Caco-2 (cell line): ENCODE measurements at places on chromosomes 11 and 22. TPM values are rescaled to one million over a fixed set of nuclear protein-coding genes. Genes with fewer than 3 reads are reported as not detected.

DNA sequence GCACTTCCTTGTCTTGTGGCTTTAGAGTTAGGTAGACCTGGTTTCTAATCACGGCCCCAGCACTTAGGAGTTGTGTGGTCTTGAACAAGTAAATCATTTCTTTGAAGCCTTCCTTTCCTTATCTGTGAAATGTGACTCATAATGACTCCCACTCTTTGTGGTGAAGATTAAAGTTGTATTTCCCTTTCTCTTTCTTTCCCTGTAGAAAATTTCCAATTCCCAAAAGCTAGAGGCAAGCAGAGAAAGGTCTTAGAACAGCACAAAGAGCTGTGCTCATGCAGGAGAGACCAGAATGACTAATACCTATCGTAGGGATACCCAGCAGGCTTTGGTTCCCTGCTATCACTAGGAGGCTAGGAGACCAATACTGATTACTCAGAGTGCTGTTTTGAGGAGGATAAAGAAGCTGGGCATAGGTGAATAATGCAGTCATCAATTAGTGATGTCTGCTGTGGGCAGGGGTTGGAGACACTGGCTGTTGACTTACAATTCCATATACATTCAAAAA, 270.7 kb upstream of the SYN3 start:
- H3K4me1 ChIP-seq, result peaks cover 13% of the 10 kb centered on the region
- H3K27ac ChIP-seq, result peak overlapping the region; percentile 58
- H3K4me3 ChIP-seq, result no peak overlapping the region
- peak; percentile 47 for DNase-seq

DNA sequence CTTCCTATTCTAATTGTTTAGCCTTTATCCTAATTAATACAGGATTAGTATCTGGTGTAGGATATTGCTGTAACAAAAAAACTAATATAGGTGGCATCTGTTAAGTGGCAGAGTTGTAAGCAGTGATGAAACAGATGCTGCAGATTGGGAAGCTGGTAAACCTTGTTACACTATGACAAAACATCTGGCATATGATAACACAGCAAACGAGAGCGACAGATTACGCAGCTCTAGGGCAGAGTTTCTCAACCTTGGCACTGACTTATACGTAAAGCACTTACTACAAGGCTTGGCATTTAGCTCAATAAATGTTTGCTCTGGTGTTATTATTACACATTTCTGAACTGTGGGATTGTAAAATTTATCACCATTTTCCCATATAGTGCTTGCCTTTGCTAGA, 137.0 kb downstream of the ATG16L2 start:
- no peak overlapping the region for H3K4me3 ChIP-seq
- H3K4me1 ChIP-seq, result no peaks in the 10 kb centered on the region
- H3K27ac ChIP-seq, result no peak overlapping the region
- DNase-seq, result no peak

GRCh38 chr11:13216019-13216710, 61.4 kb upstream of the BMAL1 start:
- no peak overlapping the region for H3K27ac ChIP-seq
- H3K4me1 ChIP-seq, result no peaks in the 10 kb centered on the region

DNA sequence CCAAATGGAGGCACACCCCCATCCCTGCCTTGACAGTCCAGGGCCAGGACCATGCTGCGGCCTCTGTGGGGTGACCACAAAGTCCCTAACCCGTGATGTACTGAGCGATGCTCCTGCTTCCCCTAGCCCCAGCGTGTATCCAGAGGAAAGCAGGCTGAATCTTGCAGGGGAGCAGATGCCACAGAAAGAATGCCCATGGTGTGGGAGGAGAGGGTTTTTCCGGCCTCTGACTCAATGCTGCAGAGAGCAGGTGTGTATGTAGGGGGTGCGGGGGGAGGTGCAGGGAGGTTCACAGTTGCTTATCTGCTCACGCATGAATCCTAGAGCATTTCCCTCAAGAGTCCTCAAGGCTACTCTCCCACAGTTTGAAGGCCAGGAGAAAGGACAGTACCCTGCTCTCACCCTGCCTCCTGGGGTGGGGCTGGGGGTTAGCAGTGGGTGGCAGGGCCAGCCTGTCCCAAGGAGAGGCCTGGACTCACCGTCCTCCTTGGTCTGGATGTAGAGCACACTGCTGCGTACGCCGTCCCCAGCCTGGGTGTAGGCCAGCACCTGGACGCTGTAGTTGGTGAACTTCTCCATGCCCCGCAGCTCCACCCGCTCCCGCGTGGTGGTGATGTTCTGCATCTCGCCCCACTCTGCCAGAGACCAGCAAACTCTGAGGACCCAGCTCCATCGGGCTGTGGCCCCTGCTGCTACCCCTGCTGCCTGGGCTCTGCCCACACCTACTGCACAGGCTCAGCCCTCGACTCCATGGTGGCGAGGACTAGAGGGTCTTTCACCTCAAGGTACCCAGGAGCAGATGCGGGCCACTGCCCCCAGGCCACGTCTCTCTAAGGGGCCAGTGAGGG, 130.8 kb downstream of the CEP164 start:
- DNase-seq, result peak; percentile 36
- no peak overlapping the region for H3K27ac ChIP-seq
- H3K4me3 ChIP-seq, result no peak overlapping the region

GRCh38 chr11:121766991-121767390, 314.2 kb upstream of the SORL1-AS1 start:
- H3K27me3 ChIP-seq, result peaks cover 6% of the 10 kb centered on the region
- H3K4me1 ChIP-seq, result no peaks in the 10 kb centered on the region
- H3K27ac ChIP-seq, result no peak overlapping the region
- no peak for DNase-seq
- H3K36me3 ChIP-seq, result no peaks in the 10 kb centered on the region

- H3K4me1 ChIP-seq, result no peaks in the 10 kb centered on the region
- no peak overlapping the region for H3K27ac ChIP-seq
- no peaks in the 10 kb centered on the region for H3K36me3 ChIP-seq
- no peaks in the 10 kb centered on the region for H3K27me3 ChIP-seq
Measured at GRCh38 chr11:132037467-132037862, 667.0 kb downstream of the NTM start.

DNA sequence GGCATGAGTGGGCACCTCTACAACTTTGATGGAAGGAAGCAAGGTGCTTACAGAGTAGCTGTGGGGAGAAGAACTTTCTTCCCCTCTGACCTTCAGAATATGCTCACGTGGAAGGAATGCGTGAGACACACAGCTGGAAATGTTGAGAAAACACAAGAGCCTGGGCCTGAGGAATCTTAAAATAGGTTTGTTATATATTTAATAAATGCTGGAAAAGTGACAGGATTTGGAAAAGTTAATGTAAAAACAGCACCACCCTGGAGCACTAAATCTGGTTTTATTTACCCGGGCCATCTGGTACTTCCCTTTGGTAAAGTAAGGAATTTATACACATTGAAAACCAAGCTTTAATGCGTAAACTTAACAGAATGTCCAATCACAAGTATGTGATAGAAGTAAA, 14.0 kb upstream of the AMPD3 start:
- H3K4me3 ChIP-seq, result no peak overlapping the region
- no peaks in the 10 kb centered on the region for H3K36me3 ChIP-seq
- 0 out of 2 replicates have a peak, but pooled peaks cover 2% of the 10 kb centered on the region for H3K4me1 ChIP-seq

DNA sequence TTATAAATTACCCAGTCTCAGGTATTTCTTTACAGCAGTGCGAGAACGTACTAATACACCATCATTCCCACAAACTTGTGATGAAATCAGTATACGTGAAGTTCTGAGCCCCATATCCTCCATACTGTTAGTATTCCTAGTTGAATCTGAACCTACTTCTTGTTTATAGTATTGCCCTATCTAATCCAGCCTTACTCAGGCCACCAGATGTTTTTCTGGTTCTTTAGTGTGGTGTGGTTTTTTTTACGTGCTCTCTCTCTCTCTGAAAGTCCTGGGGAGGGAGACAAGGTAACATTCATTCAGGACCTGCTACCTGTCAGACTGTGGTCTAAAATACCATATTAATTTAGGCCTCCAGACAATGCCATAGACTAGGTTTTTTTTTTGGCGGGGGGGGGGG, 47.6 kb upstream of the TEAD1 start:
- no peaks in the 10 kb centered on the region for H3K27me3 ChIP-seq
- no peak for DNase-seq
- H3K36me3 ChIP-seq, result no peaks in the 10 kb centered on the region
- H3K4me3 ChIP-seq, result no peak overlapping the region
- H3K27ac ChIP-seq, result no peak overlapping the region
- no peaks in the 10 kb centered on the region for H3K4me1 ChIP-seq

DNA sequence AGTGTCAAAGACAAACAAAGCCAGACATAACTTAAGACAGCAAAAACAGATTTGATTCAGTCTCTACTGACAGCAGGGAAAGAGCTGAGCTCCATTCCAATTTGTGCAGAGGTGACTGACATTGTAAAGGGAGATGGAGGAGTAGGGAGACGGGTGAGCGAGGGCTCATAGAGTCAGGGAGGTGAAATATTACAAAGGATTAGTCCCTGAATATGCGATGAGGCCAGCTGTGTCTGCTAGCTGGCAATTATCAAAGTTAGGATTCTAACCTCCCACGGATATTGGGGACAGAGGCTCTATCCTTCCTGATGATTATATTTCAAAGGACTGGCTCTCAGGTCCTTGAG, 8.3 kb downstream of the PLAAT2 start:
- DNase-seq, result no peak
- no peak overlapping the region for H3K4me3 ChIP-seq
- no peaks in the 10 kb centered on the region for H3K27me3 ChIP-seq
- peaks cover 7% of the 10 kb centered on the region for H3K4me1 ChIP-seq
- H3K36me3 ChIP-seq, result no peaks in the 10 kb centered on the region

- no peak overlapping the region for H3K27ac ChIP-seq
- peaks cover 9% of the 10 kb centered on the region for H3K4me1 ChIP-seq
- no peaks in the 10 kb centered on the region for H3K36me3 ChIP-seq
- H3K27me3 ChIP-seq, result no peaks in the 10 kb centered on the region
Measured at GRCh38 chr22:17272511-17272991, 53.3 kb upstream of the ADA2 start.

DNA sequence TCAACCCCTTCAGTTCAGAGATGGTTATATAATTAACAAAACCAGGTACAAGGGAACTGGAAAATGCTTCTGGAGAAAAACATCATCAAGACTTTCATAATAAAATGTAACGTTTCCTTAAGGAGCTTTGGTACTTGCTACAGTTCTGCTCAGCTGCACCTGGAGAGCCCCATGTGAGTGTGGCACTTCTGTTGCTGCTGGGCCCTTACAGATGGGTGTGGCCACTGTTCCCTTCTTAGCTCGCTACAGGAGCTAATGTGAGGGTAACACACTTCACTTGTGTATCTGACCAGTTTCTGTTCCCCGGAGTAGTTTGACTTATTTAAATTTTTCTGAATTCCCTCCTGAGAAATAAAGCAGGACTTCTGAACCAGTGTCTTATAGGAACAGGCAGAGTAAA, 4.0 kb downstream of the POU2AF3 start:
- H3K27me3 ChIP-seq, result no peaks in the 10 kb centered on the region
- no peak overlapping the region for H3K4me3 ChIP-seq
- H3K27ac ChIP-seq, result no peak overlapping the region
- no peaks in the 10 kb centered on the region for H3K36me3 ChIP-seq

- no peak overlapping the region for H3K4me3 ChIP-seq
- no peak overlapping the region for H3K27ac ChIP-seq
- H3K27me3 ChIP-seq, result no peaks in the 10 kb centered on the region
- DNase-seq, result no peak
- H3K36me3 ChIP-seq, result peaks cover 13% of the 10 kb centered on the region
Measured at GRCh38 chr11:118370774-118371173, 11.4 kb downstream of the UBE4A start.

Gene OR6T1
- total RNA-seq, result not detected in 2 replicates

Gene BAIAP2L2
- 4.4 and 4.9 TPM in 2 replicates for total RNA-seq

Gene TBCEL
- total RNA-seq, result 23.6 and 24.3 TPM in 2 replicates

Gene PLEKHA7
- 57.6 and 59.7 TPM in 2 replicates for total RNA-seq

Gene IGLL1
- total RNA-seq, result not detected in 2 replicates

Gene LRRC4C
- not detected in 2 replicates for total RNA-seq

Gene MIOX
- total RNA-seq, result 0.32 TPM in 1 of 2 replicates, not detected in the other
